ENCODE measurements at places on chromosomes 12 and 14.

DNA sequence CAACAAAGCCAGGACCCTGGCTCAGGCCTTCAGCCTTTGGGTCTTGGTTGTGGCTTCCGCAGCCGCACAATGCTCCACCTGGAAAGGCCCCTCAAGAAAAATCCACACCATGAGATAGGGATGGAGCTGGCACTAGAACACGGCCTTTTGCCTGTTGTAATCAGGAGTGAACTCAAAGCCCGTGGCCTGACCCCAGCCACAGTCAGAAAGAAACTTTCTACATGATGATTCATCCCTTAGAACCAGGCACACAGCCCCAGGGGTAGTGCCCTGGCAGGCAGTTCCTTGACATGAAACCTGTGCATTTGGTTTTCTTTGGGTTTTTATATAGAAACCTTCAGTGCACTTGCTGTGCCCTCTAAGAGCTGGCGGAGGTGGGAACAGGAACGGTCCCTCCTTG is 5.1 kb downstream of the CLMN start:
- no peak for DNase-seq

GRCh38 chr12:106235770-106236169 is 12.1 kb downstream of the CKAP4 start:
- no peak for DNase-seq

DNA sequence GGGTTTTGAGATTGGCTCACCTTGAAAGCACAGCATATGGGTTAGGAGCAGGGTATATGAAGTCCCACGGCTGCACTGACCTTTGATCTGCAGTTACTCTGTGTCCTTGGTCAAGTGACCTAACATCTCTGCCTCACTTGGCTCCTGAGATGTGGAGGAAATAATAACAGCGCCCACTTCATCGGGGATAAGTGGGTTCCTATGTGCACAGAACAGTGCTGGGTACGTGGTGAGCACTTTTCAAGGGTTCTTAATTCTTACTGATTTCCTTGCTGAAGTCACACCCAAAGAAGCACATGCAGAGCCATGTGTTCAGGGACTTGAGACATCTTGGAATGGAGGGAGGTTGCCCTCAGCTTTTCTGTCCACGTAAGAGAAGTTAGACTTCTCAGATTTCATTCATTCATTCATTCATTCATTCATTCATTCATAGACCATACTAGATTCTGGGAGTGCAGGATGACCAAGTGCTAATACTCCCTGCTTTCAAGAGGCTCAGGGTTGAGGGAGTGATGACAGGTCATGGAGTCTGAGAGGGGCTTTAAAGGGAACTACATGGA is 39.4 kb downstream of the ADGRD1 start:
- DNase-seq, result no peak

- DNase-seq, result no peak
Observed at GRCh38 chr14:102056694-102057442, 30.0 kb downstream of the HSP90AA1 start.

GRCh38 chr12:111173836-111174235 is 195.1 kb downstream of the PHETA1 start:
- no peak for DNase-seq

DNA sequence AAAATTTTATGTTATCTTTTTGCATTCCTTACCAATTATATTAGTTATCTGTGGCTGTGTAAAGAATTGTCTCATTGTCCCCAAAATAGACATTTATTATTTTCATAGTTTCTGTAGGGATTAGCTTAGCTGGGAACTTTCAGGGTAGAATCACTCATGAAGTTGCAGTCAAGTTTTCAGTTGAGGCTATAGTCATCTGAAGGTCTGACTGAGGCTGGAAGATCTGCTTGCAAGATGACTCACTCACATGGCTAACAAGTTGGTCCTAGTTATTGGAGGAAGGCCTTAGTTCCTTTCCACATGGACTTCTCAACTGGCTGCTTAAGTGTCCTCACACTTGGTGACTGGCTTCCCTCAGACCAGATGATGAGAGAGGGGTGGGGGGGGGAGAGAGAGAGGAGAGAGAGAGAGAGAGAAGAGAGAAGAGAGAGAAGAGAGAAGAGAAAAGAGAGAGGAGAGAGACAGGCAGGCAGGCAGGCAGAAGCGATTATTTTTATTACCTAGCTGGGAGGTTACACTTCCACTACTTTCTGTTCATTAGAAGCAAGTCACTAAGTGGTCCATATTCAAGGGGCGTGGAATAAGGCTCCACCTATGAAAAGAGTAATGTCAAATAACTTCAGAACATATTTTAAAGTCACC is 6.4 kb downstream of the AP5M1 start:
- DNase-seq, result no peak

DNA sequence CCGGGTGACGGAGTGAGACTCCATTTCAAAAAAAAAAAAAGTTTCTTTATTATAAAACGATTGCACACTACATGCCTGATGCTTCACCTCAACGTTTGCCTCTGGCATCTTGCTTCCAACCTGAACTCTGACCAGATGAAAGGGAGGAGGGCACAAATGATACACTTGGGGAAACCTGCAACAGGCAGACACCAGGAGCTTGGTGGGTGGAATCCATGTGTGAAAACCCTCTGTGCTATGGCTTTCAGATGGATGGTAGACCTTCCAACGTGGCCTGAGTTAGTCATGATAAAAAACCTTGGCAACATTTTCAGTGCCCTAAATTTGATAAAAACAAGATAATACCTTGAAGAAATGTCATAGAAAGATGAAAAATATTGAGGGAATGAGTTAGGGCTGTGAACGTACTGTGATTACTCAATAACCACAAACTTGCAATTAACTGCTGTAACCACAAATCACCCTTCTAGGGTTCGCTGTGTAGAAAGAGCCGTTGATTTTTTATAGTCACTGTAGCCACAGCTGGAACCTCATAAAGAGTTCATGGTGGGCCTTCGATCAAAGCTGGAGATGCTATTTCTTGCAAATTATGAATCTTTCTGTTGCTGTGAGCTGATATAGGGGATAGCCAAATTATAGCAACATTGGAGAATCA is 26.1 kb upstream of the GZMB start:
- no peak for DNase-seq

- no peak for DNase-seq
Observed at GRCh38 chr14:68405961-68406360, 386.9 kb downstream of the ZFP36L1 start.

DNA sequence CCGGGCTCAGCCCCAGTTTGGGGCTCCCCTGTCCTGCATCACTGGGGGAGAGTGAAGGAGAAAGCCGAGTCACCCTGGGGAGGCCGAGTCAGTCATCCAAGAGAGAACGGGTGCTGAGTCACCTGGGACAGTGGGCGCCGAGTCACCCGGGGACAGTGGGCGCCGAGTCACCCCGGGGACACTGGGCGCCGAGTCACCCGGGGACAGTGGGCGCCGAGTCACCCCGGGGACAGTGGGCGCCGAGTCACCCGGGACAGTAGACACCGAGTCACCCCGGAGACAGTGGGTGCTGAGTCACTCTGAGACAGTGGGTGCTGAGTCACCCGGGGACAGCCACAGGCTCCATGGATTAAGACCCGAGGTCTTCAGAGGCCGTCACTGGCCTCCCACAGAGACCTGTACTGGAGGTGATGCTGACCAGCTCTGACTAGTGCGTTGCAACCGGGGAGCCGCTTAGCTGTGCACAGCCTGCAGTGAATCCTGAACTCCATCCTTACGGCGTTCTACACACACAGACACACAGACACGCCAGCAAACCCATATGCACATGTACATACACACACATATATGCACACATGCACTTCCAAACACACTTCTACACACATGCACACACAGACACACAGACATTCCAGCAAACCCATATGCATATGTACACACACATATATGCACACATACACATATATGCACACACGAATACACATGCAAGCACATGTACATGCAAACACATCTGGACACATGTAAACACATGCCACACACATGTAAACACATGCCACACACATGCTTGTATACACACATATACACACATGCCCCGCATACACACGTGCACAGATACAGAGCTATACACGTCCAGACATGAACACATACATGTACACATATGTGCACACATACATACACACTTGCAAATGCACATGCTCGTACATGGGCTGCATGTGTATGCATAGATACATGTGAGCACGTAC is 64.9 kb upstream of the GALNT9 start:
- no peak for DNase-seq

DNA sequence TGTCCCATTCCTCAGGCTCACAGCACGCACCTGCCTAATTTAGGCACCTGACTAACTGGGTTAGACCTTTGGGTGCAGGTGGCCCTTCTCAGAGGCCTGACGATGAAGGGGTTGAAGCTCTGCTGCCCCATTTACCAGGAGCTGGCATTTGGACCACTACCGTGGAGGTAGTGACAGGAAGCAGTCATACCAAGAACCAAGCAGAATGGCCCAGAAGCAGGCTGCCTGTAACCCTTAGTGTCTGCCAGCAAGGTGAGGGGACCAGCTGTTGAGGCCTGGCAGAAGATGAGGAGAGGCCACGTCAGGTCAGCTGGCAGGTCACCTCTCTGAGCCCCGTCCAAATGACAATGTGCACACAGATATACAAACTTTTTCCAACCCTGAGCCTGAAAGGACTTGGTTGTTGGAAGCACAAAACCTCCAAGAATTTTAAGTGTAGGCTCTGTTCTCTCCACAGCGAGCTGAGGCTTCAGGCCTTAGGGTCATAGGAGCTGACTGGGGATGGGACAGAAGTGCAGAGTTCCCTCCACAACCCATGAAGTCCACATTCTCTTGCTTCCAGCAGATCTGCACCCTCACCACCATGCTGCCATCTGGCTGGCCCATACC is 23.1 kb downstream of the VASH1 start:
- no peak for DNase-seq

Measured in effector CD4-positive, alpha-beta T cell (primary cell).